Stimulated activated CD8-positive, alpha-beta memory T cell treated with anti-CD3 and anti-CD28 coated beads, Interleukin-7, amount 100 ng/mL, for 1 hour (primary cell): ENCODE measurements at places on chromosomes 1 and 21.
A peak's percentile ranks its signal among the peaks of the same experiment; 100 is the strongest.

GRCh38 chr1:147539122-147539575, 2.2 kb upstream of the BCL9 start:
- DNase-seq, result no peak

- peak; percentile 5 for DNase-seq
These were observed 683 bp downstream of the LRRC8B start for GRCh38 chr1:89525169-89525855.

DNA sequence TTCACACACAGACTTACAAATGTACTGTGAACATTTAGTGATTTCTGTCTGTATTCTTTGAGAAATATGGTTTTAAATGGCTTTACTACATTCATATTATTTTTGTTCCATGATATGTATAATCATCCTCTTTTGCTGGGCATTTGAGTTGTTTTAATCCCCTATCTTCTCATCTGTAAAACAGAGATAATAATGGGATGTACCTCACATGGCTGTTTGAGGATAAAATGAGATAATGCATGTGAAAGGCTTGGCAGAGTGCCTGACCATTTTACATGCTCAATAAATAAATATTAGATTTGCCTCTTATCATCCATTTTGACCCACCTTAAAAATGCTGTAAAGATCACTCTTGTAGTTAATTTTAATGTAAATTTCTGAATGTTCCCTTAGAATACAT, 197.2 kb downstream of the C1orf94 start:
- no peak for DNase-seq

- DNase-seq, result no peak
These were observed 35.4 kb downstream of the MIA3 start for GRCh38 chr1:222653178-222653827.

DNA sequence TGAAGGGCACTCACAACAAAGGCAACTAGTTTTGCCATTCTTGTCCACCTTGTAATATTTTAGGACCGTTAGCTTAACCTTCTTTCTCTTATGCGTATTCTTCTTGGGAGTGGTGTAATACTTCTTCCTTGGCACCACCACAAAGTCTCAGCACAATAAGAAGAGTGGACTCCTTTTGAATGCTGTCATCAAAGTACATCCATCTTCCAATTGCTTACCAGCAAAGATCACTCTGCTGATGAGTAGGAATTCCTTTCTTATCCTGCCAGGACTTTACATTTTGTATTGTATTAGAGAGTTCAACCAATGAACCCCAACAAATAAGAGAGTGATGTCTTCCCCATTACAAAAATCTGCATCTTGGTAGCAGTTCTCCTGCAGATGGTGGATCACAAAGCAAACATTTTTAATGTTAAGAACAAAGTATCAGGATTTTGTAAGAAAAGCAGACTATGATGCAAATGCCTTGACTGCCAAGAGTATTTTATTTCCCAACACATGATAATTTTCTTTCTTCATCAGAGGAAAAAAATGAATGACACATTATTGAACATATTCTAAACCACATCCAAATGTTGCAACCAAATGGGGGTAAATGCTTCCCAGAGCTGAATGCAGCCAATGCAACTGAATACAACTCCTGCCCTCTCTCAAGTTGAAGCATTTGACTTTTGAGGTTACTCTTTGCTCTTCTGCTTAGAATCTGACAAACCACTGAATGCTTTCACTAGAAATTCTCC, 5.1 kb upstream of the ARNT start:
- DNase-seq, result no peak

GRCh38 chr1:212473729-212474128, 41.0 kb downstream of the NENF start:
- DNase-seq, result no peak

DNA sequence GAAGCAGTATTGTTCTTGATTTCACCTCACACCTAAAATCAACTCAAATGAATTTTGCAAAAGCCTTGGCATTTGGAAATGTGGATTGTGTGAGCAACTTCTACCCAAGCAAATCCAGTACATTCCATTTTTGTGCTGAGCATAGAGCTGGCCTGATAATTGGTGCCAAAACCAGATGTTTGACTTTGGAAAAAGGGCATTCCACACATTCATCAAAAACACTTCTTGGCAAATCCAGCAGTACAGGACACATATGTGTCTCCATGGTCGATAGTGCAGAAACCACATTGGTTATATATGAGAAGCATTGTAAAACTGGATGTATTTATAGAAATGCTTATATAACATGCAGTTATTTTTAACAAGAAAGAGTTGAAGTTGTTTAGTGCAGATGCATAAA, 210.4 kb downstream of the KCNK2 start:
- no peak for DNase-seq

DNA sequence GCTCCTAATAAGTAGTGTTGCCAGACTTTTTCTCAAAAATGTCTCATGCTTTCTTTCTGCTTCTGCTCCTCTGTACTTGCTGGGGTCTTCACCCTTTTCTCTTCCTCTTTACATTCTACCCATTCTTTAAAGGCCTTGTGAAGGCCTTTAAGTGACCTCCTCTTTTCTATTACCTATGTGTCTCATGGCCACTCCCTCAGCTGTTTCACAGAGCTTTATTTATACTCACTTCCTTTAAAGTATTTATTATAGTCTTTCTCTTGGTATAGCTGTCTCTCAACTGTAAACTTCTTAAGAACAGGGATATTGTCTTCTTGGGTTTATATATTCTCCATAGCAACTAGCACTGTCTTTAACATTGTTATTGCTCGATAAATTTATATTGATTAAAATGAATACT, 792 bp downstream of the GOLPH3L start:
- no peak for DNase-seq

DNA sequence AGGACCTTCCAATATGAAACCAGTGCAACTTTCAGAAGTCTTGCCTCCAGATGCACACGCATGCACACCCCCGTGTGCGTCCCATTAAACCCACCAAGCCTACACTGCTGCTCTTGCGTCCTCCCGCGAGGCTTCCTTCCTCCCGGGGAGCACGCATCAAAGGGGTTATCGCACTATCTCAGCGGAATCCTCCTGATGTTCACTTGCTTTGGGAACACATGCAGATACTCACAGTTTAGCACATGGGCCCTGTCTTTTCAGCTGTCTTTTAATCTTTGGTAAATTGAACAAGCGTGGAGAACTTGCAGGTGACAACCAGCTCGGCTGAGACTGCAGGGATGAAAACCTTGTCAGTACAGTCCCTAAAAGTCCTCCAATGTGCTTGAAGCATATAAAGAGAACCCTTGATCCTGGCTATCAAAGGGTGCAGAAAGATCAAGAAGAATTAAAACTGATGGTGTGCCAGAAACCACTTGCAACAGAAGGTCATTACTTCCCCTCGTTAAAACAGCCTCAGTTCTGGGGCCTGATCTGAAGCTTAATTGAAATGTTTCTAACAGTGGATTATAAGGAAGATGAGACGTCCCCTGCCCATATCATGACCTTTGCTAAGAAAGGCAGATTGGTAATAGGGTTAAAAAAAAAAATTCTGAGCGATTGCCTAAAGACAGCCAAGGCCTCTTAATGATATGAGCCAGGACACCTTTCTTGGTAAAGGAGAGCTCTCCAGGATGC, 149.4 kb upstream of the LMO4 start:
- no peak for DNase-seq

- no peak for DNase-seq
These were observed 47.1 kb downstream of the CACHD1 start for GRCh38 chr1:64516803-64517568.

DNA sequence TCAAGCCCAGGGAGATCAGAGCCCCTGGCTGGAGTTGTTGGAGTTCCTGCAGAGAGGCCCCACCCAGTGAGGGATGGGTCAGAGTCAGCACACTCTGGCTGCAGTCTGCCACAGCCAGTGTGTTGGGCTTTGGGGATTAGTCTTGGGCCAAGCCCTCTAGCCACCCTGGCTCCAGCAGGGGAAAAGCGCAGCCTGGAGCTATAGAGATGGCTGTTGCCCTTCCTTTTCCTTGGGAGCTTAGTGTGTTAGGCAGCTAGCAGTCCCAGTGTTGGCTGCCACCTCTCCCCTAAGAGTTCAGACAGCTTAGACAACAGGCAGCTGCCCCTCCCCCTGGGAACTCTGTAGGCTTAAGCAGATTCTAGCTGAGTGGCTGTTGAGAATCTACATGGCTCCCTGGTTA, 45.1 kb downstream of the DPT start:
- DNase-seq, result no peak

GRCh38 chr1:45097944-45098343, 85.9 kb downstream of the UROD start:
- no peak for DNase-seq

DNA sequence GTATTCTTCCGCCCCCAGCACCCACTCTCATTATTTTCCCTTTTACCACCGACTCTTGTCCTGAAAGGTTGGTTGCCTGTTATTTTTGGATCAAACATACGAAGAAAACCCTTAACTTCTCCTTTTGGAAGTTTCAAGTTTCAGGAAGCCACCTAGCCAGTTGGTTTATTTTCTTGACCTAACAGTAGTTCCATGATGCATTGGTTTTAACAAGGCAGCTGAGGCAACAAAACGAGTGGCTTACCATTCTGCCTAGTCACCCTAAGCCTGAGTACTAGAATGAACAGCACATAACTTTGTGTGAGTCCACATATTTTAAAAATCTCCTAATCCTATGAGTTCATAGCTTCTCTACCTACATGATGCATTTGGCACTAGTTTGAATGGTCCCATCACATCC, 28.9 kb downstream of the OLFM3 start:
- DNase-seq, result no peak

DNA sequence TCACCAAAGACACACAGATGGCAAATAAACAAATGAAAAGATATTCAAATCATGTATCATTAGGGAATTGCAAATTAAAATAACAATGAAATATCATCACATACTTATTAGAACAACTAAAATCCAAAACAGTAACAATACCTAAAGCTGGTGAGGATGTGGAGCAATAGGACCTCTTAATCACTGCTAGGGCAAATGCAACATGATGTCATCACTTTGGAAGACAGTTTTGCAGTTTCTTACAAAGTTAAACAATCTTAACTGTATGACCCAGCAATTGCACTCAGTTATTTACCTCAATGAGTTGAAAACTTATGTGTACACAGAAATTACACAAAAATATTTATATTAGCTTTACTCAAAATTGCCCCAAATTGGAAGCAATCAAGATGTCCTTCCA, 47.3 kb downstream of the SELENOF start:
- no peak for DNase-seq

DNA sequence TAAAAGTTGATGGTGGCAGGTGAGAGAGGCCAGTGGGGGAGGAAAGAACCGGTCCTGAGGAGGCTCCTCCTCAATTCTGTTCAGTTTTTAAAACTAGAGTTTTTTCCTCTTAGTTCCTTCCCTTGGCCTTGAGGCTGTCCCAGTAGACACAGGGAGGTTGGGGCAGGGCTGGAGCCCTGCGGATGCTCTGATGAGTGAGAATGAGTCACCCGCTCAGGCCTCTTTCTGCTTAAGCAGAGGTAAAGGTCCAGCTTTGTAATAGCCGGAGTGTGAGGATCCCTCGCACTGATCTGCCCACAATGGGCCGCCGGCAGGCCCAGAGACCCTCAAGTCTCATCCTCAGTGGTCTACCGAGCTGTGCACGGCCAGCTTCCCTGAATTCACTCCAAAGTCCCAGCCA, 49.6 kb upstream of the IRF2BP2 start:
- no peak for DNase-seq

DNA sequence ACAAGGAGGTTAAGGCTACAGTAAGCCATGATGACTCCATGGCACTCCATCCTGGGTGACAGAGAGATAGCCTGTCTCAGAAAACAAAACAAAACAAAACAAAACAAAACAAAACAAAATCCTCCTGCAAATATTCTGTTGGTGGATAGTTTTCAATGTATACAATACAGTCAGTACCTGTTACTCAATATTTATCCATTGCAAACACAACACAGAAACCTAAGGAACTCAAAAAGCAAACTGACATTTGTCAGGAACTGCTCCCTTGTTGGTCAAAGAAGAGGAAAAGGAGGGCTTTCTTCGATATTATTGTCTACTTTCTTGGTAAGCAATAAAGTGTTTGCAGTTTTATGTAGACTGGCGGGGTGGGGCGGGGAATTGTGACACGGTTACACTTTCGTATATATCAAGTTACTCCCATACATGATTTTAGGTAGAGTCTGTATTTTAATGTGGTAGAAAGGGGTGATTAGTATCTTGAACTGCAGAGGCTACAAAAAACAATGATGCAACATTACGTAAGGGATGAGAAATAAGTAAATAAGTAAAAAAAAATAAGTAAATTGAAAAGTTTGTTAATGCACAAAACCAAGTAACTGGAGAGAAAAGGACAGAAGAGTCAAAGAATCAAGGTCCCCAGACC, 31.8 kb downstream of the APP start:
- no peak for DNase-seq

- DNase-seq, result no peak
These were observed 32.3 kb downstream of the ERRFI1 start for GRCh38 chr1:7993593-7994479.

DNA sequence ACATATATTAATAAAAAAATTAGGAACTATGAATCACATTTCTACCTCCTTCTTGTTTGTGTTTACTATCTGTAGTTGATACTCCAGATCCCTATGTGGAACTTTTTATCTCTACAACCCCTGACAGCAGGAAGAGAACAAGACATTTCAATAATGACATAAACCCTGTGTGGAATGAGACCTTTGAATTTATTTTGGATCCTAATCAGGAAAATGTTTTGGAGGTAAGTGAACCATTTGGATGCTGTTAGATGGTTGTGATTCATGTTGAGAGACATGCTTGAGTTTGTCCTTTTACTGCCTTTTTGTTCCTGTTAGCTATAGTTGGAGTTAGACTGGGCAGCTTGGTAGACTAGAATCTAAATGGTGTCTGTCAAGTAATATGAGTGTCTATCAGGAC, 64.2 kb downstream of the PLA2G4A start:
- DNase-seq, result no peak

DNA sequence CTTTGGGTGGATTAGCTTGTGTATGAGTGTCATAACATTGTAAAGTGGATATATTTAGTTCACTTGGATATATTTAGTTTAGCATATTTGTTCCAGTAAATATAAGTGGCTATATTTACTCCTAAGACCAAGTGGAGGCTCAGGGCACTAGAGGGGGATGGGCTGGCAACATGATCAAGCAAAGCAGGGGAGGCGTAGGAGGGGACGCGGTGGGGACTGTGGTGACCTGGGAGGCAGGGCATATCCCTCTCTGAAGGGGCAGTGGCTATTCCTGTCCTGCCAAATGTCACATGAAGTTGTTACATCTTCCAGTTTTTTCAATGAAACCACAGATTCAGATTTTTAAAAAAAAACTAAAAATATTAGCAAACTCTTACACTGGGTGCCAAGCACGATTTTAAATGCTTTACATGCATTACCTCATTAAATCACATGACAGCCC, 51.9 kb upstream of the EDN2 start:
- no peak for DNase-seq

DNA sequence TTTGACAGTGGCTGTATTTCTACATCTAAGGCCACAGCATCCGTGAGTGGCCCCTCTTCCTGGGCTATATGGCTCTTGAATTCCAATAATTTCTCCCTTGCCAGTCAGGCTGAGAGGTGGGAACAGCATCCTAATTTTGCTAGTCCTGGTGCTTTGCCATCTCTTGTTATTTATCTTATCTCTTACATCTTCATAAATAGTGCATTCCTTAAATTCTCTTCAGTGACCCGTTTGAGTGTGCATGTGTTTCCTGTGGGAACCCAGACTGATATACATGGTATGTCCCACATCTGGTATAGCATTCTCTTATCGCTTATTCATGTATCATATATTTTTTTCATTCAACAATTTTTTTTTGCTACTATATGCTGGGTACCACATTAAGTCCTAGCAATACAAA, 9.9 kb downstream of the S100A11 start:
- no peak for DNase-seq

- no peak for DNase-seq
These were observed 2.2 kb downstream of the PYGO2 start for GRCh38 chr1:154959426-154959780.
